ENCODE measurements at places on chromosomes 12 and 14.

- DNase-seq, result no peak
Measured at GRCh38 chr12:131851741-131852550, 23.8 kb downstream of the MMP17 start.

GRCh38 chr12:44464180-44464579 is 411.9 kb downstream of the NELL2 start:
- no peak for DNase-seq

DNA sequence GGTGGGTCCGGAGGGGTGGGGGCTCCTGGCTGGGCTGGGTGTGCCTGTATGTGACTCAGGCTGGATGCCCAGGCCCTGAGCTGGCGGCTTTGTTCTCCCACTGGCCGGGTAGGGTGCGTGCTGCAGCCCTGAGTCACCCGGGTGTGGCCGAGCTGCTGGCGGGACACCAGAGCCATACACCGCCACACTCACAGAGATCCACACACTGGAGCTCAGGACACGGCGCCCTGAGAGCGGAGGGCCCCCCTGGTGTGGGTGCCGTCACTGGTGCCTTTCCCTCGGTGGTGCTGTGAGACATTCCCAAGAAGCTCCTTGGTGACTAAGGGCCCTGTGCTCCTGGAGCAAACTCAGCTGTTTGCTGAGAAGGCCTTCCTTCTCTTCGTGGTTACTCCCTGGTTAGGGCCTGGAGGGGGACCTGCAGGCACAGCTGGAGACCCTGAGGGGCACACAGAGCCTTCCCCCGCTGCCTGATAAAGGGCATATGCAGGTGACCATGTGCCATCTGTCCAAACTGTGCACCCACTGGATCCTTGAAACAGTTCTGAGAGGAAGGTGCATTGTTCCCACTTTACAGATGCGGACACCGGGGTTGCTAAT is 44.3 kb downstream of the KRT80 start:
- no peak for DNase-seq

GRCh38 chr14:35073486-35073885 is 27.4 kb downstream of the FAM177A1 start:
- DNase-seq, result no peak
